Jurkat, Clone E6-1 (cell line): ENCODE measurements at places on chromosomes 6 and 20.

GRCh38 chr6:137928286-137928685, 61.2 kb downstream of the TNFAIP3 start:
- DNase-seq = peak; percentile 65

DNA sequence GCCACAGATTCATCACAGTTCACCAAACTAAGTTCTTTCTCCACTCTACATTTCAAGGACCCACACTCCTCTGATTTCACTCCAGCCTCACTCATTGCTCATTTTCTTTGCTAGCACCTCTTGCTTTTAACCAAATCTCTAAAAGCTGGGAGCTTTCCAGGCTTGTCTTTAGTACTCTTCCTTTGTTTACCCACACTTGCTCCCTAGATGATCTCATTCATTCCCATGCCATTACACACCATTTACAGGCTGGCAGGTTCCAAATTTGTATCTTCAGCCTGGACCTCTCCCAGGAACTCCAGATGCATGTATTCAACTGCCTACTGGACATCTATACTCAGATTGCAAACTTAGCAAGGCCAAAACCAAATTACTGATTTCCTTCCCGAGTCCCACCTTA, 5.3 kb upstream of the GUCA1B start:
- no peak for DNase-seq

- no peak for DNase-seq
Measured at GRCh38 chr20:64083804-64084684, at the start of gene LKAAEAR1. LKAAEAR1 (minus strand) TSS chr20:64084398; CDS start chr20:64084219, 179 bp downstream.

DNA sequence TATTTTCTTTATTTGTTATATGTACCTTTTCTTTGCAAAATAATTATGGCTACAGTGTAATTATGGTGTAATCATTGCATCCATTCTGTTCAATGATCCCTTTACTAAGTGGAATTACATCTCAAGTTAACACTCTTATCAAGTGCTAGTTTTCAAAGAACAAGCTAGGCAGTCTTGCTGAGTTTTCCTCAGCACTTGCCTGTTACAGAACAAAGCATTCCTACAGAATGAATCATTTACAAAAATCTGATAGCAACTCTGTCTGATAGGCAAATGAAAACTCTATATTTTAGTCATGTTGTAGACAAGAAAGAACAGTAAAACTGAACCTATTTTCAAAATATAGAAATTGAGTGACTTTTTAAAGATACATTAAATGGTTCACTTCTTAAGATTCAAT, 109.8 kb upstream of the POU3F2 start:
- no peak for DNase-seq

GRCh38 chr6:116034327-116034726, 26.4 kb downstream of the FRK start:
- DNase-seq = no peak

DNA sequence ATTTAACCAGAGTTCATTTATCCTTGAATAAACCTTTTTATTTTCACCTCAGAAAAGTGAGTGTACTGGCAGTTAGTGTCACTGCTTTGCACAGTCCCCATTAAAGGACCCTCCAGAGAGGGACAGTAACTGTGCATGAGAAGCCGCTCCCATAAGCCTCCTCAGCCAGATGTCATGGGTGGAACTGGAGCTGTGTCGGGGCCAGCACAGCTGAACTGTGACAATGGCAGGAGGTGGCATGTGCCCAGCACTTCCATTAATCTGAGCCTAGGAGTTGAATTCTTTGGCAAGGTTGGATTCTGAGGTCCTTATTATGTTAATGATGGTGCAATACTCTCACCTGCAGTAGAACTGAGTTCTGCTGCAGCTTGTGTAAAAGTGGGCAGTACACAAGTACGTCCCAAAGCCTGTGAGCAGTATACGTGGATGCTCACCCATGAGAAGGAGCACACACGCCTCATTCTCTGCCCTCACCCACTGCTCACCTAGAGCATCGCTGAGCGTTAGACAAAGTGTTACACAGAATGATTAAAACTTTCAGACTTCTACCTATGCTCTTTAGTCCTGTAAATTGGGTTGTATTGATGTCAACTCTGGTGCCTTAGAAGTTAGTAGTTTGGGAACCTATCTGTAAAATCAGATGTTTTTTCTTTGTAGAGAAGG, 11.9 kb upstream of the CSE1L start:
- DNase-seq = no peak

DNA sequence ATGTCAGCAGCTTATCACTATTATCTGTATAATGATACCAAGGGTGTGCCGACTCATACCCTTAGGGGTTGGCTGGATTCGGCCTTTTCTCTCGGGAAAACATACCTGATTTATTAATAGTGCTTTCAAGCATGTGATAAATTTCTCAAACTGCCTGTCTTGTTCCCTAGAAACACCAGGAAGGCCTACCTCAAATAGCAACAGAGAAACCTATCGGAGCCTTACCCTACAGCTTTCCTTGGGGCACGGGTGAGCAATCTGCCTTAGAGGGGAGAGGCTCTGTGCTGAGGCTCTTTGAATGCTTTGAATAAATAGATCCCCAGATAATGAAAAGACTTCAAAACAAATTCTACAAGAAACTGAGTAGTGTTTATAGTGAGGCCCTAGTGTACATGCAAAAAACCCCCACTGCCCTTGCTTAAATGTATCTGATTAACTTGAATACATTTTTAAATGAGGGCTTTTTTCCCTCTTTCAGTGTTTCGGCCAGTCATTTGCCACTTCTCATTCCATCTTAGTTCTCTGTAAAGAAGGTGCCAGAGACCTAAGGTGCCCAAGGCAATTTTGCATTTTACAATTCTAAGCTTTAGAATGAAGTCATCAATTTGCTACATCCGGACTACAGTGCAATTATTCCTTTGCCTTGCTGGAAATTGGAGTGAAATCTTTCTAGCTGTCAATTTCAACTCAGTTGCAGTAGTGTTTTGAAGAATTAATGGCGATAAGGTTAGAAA, 320.1 kb downstream of the ESR1 start:
- DNase-seq = no peak

DNA sequence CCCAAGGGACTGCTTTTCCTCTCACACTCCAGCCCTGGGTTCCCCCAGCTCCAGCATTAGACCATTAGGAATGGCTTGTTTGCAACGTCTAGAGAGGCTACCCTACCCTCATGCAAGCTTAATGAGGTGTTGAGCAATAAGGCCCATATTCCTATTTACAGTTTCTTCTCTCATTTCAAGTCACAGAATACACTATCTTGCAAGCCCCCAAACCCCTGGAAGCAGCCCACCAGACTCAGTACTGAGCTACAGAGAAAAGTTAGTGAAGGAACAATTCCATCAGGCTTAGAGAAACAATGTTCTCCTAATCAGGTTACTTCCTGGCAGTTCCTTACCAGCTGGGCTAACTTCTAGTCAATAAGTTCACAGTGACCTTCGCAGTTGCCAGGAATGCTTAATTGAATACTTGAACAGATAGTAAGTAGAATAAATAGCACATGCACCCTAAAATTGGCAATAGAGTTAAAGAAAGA, 606.5 kb upstream of the NOX3 start:
- DNase-seq = no peak

GRCh38 chr6:48243071-48243470, 132.1 kb upstream of the PTCHD4 start:
- no peak for DNase-seq

- no peak for DNase-seq
Measured at GRCh38 chr6:21420926-21421325, 172.6 kb upstream of the SOX4 start.

DNA sequence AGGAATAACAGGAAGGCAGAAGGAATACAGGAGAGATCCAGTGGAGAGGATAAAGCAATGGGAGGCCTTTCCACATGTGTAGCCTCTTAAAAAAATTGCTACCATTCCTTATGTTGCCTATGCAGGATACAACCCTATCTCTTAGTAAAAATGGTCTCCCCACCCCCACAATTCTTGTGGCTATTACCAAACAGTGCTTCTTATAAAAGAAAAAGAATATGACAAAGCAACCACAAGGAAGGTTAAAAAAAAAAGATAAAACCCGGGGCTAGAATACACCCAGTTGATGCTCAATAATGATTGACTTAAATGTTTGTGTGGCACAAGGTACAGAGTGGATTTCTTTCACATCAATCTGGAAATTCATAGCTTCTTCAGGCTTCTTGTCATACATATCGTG, 250.9 kb downstream of the HIVEP2 start:
- no peak for DNase-seq

DNA sequence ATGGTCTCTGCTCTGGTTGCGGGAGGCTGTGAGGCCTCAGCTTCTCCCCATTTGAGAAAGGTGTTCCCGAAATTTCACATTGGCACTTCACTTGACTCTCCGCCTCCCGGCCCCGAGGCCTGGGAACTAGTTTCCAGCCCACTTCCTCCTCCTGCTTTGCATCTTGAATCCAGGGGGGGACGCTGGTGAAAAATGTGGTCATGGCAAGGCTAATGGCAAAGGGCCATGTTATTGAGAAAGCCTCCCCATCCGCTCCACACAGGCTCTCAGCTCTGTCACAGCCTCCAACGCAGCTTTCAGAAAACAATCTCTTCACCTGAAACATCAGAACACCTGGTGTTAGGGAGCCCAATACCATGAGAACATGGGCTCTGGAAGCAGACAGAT, 5.6 kb downstream of the PLAGL2 start:
- no peak for DNase-seq

GRCh38 chr6:88653936-88654335, 309.5 kb downstream of the RNGTT start:
- DNase-seq = no peak

GRCh38 chr6:168450917-168451316, 9.9 kb downstream of the SMOC2 start:
- no peak for DNase-seq

- no peak for DNase-seq
Measured at GRCh38 chr6:101085327-101085726, 204.2 kb upstream of the ASCC3 start.
